ENCODE measurements at places on chromosomes 6 and 20. TPM values are rescaled to one million over a fixed set of nuclear protein-coding genes. Genes with fewer than 3 reads are reported as not detected.

The PRKN gene
- 8.2 TPM for total RNA-seq

The CHRNA4 gene
- total RNA-seq = not detected

The LY6G6F gene
- not detected for total RNA-seq

The LY6G6D gene
- not detected for total RNA-seq

The ERGIC3 gene
- 120 TPM for total RNA-seq

The SLC22A1 gene
- total RNA-seq = 0.33 TPM

Data from body of pancreas (tissue), 4 donors.